ENCODE measurements at places on chromosomes 2 and 18.

DNA sequence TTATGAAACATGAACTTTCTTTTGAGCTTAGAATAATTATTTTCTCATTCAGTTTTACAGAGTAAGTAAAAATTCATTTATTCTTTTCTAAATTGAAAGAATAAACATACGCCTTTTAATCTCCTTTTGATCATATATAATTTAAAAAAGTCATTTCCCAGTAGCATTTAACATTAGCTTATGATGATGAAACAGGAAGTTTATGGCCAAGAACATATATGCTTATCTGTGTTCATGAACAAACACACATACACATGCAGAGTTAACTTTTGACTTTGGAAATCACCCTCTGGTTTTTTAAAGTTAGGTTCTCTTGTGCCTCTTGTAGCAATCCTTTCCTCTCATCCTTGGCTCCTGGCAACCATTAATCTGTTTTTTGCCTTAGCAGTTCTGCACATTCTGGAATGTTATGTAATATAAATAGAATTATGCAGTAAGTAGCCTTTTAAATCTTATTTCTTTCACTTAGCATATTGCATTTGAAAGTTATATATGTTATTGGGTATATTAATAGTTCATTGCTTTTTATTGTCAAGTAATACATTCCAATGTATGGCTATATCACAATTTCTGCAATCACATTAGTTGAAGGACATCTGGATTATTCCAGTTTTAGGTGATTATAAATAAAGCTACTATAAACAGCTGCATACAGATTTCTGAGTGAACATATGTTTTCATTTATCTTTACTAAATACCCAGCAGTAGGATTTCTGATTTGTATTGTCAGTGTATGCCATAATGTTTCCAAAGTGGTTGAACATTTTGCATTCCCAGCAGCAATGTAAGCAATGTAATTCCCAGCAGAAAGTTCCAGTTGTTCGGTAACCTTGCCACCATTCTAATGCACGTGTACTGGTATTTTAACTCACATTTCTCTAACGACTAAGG lies 210.3 kb downstream of the ZRANB3 start:
- no peak for DNase-seq

DNA sequence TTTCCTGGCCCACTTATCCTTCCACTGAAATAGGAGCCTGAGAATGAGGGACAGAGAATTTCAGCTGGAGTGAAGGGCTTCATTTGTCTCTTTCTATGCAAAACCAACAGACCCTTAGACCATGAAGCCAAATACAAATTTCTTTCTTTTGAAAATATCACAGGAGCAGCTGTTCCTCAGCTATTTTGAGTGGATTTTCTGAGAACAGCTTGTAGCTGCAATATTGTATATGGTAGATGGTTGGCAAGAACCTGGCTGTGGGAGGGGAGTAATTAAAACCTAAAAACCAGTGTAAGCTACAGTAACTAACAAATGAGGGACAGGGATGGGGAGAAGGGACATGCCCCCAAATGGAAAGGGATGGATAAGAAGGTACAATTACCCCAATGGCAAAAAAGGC lies 350.3 kb upstream of the CDH20 start:
- DNase-seq, result no peak

GRCh38 chr2:237998530-237998929 lies 31.7 kb downstream of the UBE2F start:
- DNase-seq, result no peak

DNA sequence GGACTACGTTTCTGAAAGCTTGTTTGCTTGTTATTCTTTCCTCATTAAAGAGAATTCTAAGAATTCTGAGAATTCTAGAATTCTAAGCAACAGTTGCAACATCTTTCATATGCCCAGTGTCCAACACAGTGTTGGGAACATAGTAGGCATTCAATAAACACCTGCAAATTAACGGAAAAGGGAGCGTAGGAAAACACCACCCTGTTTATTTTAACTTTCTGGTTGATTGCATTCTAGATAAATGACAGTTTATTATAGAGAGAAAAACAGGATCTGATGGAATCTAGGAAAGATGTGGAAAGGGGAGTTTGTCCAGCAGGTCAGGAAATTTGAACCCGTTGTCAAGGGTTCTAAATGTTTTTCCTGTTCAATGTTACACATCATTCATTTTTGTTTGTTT lies 24.2 kb upstream of the EFEMP1 start:
- DNase-seq, result no peak

DNA sequence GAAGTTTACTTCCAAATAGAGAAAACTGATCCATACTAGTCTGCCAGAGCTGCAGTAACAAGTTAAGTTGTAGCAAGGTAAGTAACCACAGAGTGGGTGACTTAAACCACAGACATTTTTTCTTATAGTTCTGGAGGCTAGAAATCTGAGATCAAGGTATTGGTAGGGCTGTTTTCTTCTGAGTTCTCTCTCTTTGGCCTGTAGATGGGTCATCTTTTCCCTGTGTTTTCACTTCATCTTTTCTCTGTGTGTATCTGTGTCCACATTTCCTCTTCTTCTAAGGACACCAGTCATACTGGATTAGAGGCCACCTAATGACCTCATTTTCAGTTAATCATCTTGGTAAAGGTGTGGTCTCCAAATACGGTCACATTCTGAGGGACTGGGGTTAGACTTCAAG lies 142.9 kb upstream of the MEX3C start:
- no peak for DNase-seq

GRCh38 chr2:104788742-104789455 lies 65.0 kb upstream of the POU3F3 start:
- DNase-seq, result no peak

GRCh38 chr18:55884498-55884897 lies 296.5 kb upstream of the TCF4 start:
- no peak for DNase-seq

GRCh38 chr2:10775021-10775780 lies 37.4 kb downstream of the PDIA6 start:
- no peak for DNase-seq

- no peak for DNase-seq
These were observed 274.5 kb downstream of the LPIN1 start for GRCh38 chr2:12020833-12021469.

DNA sequence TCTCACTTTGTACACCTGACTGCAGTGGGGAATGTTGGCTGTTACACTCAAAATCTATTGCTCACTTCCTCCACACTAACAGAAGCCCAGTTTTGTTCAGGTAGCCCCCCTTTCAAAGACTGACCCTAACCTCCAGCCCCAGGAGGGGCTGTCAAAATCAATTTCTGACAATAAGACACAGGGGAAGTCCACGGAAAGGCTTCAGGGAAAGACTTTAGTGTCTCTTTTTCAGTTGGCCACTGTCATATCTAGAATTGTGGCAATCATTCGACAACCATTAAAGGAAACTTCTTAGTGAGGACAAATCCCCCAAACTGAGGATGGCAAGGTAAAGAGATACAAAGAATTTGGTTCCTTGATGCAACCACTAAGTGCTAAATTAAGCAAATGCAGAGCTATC lies 59.0 kb downstream of the BARD1 start:
- DNase-seq, result no peak

GRCh38 chr2:7427293-7428060 lies 510.3 kb downstream of the RNF144A start:
- no peak for DNase-seq

- DNase-seq, result no peak
These were observed 28.3 kb downstream of the MAP3K2 start for GRCh38 chr2:127359520-127359919.

GRCh38 chr2:83388804-83389203 lies 1070.3 kb downstream of the SUCLG1 start:
- no peak for DNase-seq

GRCh38 chr2:129911363-129912065 lies 68.0 kb upstream of the RAB6C start:
- DNase-seq, result no peak

GRCh38 chr2:112768432-112768831 lies 4.0 kb upstream of the CKAP2L start:
- no peak for DNase-seq

DNA sequence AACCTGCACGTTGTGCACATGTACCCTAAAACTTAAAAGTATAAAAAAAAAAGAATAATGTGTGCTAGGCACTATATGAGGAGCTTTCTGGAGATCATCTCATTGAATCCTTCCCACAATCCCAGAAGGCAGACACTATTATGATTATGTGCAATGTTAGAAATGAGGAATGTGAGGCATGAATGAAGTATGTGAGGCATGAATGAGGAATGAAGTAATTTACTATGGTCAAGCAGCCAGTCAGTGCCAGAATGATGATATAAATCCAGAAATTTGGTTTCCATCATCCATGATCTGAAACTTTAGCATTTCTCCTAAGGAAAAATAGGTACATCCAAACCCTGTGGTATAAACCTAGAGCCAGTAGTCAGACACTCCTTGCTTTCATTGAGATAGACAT lies 42.0 kb downstream of the CCDC148 start:
- no peak for DNase-seq

- no peak for DNase-seq
These were observed 133.8 kb upstream of the NT5C1B start for GRCh38 chr2:18723219-18723618.

DNA sequence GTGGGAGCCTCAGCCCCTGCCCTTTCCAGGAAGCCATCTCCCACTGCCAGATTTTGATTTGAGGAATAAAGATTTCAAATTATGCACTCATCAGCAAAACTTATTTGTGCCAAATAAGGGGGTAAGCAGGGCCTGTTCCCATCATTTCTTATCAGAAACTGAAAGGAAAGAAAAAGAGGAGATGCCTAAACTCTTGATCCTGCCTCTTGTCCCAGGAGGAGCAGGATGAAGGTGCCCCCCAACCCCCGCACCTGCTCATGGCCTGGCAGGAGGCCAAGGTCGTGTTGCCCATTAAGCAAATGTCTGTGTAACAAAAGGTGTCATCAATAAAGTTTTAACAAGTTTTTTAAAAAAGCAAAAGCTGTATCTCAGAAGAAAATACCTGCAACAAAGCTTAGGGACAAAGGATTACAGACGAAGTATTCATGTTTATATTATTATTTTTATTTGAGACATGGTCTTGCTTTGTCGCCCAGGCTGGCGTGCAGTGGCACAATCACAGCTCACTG lies 80.0 kb downstream of the INPP5D start:
- DNase-seq, result no peak

DNA sequence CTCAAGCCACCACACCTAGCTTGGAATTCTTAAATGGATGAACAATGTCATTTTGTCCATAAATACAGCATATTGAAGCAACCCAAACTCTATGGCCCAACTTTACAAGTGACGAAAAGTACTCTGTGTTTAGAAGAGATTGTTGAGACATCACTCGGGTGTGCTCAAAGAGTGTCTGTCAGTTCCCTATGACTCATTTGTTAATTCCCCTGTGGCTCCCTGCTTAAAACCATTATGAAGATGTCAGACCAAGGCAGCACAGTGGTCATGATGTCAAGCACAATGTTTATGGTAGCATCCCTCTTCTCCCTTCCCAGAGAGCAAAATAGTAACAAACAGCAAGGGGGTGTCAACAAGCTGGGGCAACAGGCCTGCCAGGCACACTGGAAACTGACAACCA lies 3.0 kb downstream of the LYG1 start:
- DNase-seq, result no peak
